GM23248 (cell line): ENCODE measurements at places on chromosomes 12 and 14.

DNA sequence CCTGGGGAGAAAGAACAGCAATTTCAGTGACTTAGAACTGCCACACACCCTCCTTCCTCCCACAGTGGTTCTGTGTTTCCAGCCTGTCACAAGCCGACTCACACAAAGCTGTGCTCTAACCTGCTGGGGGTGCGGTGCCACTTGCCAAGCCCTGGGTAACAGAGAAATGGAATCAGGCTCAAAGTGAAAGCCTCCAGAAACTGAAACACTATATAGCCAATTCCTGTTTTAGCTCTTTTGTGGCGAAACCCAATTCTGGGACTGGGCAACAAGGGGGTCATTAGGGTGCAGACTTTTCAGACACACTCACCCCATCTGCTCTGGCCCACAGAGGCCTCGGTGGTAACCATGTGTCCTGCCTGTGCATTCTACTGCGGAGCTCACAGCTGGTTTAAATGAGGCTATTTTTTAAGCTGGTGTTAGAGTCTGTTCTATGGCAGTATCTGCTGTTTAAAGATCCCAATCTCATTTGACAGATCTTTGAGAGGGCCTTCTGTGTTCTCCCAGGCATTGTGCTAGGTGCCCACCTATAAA is 15.2 kb upstream of the ACTR6 start:
- DNase-seq: peak; percentile 46

GRCh38 chr12:109932878-109933503 is 32.9 kb downstream of the TCHP start:
- DNase-seq: no peak

GRCh38 chr12:114405519-114406271 is at the start of gene TBX5:
TSS of gene TBX5 (minus strand) at chr12:114406144. CDS start at chr12:114403898, 2,246 bp downstream.
- DNase-seq: peak; percentile 87

- DNase-seq: no peak
These were observed 124.0 kb downstream of the ESR2 start for GRCh38 chr14:64170181-64170580.

- DNase-seq: peak; percentile 33
These were observed 48.7 kb upstream of the USP15 start for GRCh38 chr12:62211510-62211909.
